Urinary bladder (tissue), 4 donors: ENCODE measurements at places on chromosomes 11 and 22. TPM values are rescaled to one million over a fixed set of nuclear protein-coding genes. Genes with fewer than 3 reads are reported as not detected.

The MS4A12 gene
- not detected for total RNA-seq

The GLYAT gene
- total RNA-seq: not detected

The UPK3A gene
- 88.9 TPM for total RNA-seq

The RANBP1 gene
- total RNA-seq: 97.2 TPM

The OR52E6 gene
- not detected for total RNA-seq

The RAB36 gene
- 2.0 TPM for total RNA-seq

The SGSM1 gene
- 1.9 TPM for total RNA-seq

The WNT7B gene
- total RNA-seq: 3.1 TPM

The CBLIF gene
- total RNA-seq: not detected

The OR5J2 gene
- not detected for total RNA-seq

The SYTL2 gene
- 123 TPM for total RNA-seq

The PRRG4 gene
- 5.1 TPM for total RNA-seq

The UBQLN3 gene
- 0.58 TPM for total RNA-seq

GRCh38 chr11:74680703-74681531 is 50.3 kb downstream of the CHRDL2 start:
- no peak for DNase-seq

DNA sequence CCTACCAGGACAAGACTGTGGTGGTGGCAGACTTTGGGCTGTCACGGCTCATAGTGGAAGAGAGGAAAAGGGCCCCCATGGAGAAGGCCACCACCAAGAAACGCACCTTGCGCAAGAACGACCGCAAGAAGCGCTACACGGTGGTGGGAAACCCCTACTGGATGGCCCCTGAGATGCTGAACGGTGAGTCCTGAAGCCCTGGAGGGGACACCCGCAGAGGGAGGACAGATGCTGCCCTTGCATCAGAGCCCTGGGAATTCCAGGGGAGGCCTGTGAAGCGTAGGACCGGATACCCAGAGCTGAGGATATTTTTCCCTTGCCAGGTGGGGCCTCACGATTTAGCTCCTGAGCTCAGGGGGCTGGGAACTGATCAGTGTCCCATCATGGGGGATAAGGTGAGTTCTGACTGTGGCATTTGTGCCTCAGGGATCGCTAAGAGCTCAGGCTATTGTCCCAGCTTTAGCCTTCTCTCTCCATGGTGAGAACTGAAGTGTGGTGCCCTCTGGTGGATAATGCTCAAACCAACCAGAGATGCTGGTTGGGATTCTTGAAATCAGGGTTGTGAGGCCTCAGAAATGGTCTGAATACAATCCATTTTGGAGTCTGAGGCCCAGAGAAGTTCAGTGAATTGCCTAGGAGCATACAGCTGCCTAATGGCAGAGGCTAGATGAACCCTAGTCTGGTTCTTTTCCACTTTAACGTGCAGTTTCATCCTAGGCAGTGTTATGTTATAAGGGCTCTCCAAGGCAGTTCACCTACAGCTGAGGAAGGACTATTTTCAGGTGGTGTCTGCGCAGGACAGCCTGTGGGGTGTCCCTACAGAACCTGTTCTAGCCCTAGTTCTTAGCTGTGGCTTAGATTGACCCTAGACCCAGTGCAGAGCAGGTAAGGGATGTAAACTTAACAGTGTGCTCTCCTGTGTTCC is 19.5 kb downstream of the PIK3IP1 start:
- no peak for DNase-seq

DNA sequence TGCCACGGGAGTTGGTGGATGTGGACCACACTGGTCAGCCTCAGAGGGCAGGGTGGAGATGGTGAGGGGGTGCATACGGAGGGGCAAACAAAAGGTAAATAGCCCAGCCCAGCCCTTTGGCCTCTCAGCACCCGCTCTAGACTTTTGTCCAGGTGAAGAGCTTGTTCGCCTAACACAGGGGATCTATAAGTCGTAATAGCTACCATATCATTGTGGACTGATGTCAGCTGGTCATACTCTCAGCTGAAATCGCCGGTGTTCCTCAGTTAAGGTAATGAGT is 27.0 kb upstream of the TREH start:
- DNase-seq: no peak

GRCh38 chr11:18527512-18527911 is 770 bp upstream of the TSG101 start:
- DNase-seq: no peak

DNA sequence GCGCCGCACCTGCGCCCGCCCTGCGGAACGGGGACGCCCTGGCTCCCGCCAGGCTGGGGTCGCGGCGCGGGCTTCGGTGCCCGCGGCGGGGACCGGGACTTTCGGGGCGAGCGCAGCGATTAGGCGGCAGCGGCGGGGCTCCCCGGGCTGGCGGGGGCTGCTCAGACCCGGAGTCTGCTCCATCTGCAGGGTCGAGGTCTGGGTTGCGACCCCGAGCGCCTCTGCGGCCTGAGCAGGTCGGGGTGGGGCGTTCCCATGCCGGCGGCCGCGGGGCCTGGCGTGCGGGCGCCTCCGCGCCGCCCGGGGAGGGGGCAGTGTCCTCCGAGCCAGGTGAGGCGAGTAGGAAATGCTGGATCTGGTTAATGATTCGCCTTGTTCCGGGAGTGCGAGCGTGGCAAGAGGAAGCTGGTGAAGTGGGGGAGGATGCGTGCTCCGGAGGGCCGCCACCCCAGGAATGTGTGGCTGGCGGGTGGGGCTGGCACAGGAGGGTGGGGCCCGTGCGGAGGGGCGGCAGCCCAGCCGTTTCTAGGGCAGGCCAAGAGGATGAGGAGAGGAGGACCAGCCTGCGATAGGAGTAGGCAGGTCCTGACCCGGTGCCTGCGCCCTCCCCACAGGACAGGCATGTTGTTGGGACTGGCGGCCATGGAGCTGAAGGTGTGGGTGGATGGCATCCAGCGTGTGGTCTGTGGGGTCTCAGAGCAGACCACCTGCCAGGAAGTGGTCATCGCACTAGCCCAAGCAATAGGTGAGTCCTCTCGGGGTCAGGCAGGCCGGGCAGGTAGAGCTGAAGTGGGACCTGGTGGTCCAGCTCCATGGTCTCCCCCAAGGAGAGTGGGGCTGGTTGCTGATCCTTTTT is 606 bp downstream of the RASSF7 start:
- DNase-seq: peak; percentile 57

GRCh38 chr11:12784987-12785386 is 110.8 kb downstream of the TEAD1 start:
- no peak for DNase-seq

- DNase-seq: no peak
Observed at GRCh38 chr11:69409812-69410645, 71.4 kb upstream of the LINC01488 start.

DNA sequence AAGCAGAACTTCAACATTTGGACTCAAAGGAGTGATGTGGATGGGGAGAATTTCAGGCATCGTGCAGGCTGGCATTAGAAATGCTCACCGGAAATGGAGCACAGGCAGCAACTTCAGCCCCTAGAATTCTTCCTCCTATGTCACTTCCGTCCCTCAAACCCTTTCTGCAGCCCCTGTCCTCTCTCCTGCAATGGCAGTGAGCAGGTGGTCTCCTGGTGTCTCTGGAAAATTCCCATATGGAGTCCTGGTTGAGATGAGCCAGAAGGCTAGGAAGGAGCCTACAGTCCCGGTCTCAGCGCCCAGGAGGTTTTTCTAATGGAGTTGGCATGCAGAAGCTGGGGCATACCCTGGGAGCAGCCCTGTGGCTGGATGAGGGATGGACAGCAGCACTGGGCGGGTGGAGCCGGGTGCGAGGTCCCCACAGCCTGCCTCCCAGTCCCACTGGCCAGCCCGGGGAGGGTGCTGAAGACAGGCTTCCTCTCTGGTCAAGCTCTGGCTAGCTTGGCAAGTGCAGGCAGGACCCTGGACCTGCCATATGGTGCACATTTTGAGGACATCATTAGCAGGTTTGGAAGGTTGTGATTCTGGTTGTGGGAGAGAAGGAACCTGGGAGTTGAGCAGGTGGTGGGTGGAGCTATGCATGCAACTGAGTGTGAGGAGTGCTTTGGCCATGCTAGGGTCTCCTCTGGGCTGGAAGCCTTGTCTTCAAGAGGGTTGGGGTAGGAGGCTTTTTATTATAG is 59.8 kb upstream of the B3GAT1 start:
- DNase-seq: no peak

- DNase-seq: no peak
Observed at GRCh38 chr22:32016081-32016480, 27.0 kb upstream of the SLC5A1 start.

DNA sequence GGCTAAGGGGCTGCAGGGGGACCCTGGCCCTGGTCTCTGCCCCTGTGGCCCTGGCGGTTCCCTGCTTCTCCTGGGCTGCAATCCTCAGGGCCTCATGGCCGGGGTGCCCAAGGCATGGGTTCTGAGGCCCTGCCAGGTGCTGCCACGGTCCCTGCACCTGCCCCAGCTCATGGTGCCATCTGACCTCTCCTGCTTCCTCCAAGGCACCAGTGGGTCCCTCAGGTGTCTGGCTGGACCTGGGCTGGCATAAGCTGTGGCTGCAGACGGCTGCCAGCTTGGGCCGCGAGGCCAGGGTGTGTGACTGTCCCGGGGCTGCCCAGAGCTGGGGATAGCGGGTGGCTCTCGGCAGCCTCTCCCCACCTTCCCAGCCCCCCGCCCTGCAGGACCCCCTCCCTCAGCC is 2.0 kb downstream of the INS start:
- DNase-seq: no peak

GRCh38 chr11:117180661-117181585 is 2.4 kb downstream of the SIDT2 start:
- no peak for DNase-seq

- no peak for DNase-seq
Observed at GRCh38 chr22:48370508-48371325, 1457.0 kb downstream of the BRD1 start.

DNA sequence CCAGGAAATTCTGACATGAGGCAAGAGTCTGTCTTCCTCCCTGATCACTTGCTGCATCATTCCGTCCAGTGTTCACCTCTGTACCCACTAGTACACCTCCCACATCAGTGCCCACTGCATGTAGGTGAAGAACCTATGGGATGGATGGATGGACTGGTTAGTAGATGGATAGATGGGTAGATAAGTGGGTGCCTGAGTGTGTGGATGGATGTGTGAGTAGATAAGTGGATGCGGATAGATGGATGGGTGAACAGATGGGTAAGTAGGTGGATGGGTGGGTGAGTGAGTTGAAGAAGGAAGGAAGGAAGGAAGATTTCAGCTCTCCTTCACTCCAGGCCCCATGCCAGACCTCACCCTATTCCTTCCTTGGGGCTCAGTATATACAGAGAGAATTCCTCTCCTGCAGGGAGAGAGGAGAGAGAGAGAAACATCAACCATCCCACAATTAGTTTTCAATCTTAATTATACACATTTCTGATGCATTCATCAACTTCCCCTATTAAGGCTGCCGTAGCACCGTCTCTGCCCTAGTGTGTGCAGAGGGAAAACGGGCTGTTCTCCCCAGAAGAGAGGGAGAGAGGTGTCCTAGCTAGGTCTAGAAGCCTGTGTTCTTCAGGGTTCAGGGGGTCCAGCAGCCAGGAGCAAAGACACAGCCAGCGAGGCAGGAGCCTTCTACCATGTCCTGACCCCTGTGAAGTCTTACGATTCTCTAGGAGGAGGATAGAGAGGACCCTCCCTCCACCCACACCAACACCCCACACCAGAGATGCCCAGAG is 125.3 kb downstream of the BUD13 start:
- no peak for DNase-seq

DNA sequence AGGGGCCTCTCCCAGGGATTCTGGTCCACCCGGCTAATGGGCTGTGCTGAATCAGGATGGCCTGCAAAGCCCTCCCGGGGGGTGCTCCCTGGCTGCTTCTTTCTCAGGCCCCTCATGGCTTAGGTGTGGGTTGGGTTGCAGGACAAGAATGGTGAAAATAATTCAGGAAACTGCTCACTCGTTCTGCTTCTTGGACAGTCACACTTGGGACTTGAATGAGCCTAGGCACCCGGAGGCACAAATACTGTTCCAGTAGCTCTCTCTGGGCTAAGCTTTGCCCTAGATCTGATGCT is 83.2 kb downstream of the TRIM29 start:
- no peak for DNase-seq

- no peak for DNase-seq
Observed at GRCh38 chr11:44872556-44872955, 78.1 kb downstream of the TP53I11 start.

- DNase-seq: no peak
Observed at GRCh38 chr11:33706546-33706945, 5.9 kb upstream of the C11orf91 start.

DNA sequence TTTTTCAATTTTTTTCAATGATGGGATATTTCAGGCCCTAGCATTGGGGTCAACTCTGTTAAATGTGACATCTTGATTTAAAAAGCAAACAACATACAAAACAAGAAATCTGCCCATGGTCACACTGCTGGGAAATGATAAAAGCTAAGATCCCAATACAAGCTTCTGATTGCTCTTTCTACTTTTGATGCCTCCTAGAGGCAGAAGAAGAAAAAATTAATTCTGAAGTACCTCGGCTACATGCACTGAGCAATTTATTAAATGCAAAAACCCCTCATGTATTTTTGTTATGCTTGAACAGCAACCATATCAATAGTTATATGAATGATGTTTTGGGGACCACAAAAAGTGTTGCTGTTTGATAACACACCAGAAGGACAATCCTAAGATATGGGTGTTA is 342.1 kb upstream of the NARS2 start:
- no peak for DNase-seq

- DNase-seq: no peak
Observed at GRCh38 chr11:104531075-104531474, 367.1 kb upstream of the PDGFD start.

DNA sequence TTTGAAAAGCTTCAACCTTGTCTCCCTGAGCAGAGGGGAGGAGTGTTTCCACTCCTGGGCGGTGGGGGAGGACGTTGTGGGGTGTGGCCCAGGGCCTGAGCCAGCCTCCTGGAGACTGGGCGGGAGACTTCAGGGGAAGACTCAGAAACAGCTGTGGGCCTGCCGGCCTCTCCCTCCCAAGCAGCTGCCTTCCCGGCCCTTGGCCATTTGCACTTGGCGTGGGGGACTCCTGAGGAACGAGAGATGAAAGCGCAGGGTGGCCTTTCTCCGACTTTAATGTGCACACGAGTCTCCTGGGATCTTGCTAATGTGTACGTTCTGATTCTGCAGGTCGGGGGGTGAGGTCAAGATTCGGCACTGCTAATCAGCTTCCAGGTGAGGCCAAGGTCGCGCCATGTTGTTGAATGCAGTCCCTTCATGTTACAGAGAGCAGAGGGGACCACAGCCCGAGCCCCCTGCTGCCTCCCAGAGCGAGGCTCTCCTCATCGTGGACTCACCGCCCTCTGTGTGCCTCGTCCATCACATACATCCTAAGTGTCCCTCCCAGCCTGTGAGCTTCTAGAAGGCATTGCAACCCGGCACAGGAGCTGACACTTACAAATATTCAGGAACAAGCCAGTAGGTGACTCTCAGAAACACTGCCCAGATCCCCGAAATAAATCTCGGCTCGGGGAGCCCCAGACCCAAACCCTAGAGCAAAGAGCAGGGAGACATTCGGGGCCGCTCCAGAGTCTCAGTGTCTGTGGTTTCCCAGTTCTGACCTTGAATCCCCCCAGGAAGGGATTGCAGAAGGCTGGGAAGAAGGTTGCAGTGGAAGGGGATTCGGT is 7.7 kb downstream of the LIF start:
- DNase-seq: no peak

DNA sequence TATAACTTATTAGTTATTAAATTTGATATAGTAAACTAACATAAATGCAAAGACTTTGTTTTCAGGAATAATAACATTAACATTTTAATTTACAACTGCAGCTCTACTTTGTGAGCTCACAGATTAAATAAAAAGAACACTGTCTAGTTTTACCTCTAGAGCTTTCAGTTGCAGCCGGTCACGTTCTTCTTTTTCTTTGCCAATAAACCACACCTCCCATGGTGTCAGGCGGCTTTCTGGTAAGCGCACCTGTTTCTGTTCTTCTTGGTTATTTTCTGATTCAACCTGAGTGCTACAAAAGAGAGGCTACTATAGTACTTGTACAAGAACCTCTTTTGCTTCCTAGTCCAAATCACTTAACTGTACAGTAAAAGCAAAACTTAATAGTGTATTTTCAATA is 5.8 kb downstream of the CCDC34 start:
- DNase-seq: no peak
